ENCODE measurements at places on chromosomes 11 and 22. TPM values are rescaled to one million over a fixed set of nuclear protein-coding genes. Genes with fewer than 3 reads are reported as not detected.

DNA sequence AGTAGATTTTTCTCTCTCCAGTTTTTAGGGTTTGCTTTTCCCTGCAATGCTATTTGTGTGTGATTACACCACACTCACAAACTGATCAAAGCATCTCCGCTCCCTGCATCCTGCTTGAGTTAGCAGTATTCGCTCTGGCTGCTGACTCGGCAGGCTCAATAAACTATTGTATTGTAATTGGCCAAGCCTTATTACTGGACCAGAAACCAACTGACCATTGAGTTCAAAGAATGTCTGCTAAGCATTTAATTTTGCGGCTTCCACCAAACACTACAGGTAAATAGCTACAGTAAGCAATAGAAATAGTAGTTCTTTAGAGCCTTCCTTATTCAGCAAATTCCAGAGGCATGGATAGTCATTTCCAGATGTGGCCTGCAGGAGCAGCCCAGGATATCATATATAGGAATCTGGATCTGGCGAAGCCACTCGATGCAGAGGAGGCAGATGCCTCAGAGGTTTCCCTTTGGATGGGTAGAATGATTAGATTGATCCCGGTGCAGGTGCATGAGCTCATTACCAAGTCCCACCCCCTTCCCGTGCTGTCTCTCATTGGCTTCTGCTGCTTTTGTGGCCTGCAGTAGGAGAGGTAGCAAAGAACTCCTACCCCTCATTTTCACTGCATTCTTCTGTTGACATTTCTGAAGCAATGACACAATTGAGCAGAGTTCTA, 77.3 kb downstream of the COMMD9 start:
- DNase-seq = no peak

- no peak for DNase-seq
Observed at GRCh38 chr11:127203490-127203889, 202.9 kb upstream of the KIRREL3 start.

- DNase-seq = peak; percentile 16
Observed at GRCh38 chr11:19714387-19715363, 2.0 kb downstream of the NAV2 start.

Gene PPP1CA
- total RNA-seq = 69.3 TPM
